ENCODE measurements at places on chromosomes 3 and 15. TPM values are rescaled to one million over a fixed set of nuclear protein-coding genes. Genes with fewer than 3 reads are reported as not detected.

EPHB1 gene
- 0.60 TPM for total RNA-seq

- no peak for DNase-seq
Observed at GRCh38 chr3:126768903-126769302, 64.9 kb downstream of the CHCHD6 start.

DNA sequence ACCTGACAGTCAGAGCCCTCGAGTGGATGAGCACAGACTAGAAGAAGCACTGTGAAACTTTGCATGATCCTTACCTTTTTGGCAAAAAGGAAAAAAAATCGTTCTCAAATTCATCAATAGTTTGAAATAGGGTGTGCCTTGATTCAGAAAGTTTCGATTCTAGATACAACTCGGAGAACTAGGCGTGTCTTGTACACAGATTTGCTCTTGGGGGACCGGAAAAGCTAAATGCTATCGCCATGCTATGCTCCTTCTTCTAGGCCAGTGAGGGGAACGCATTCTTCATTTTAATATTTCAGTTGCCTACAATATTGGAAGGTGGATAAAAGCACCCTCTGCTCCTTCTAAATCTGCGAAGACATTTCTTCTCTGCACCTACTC lies 25.0 kb downstream of the CD86 start:
- DNase-seq = no peak

GRCh38 chr3:40627095-40627494 lies 102.3 kb downstream of the ZNF621 start:
- no peak for DNase-seq

Measured in activated naive CD4-positive, alpha-beta T cell treated with anti-CD3 and anti-CD28 coated beads, Interleukin-2, amount 50 U/mL, for 72 hours (primary cell).